ENCODE measurements at places on chromosomes 11 and 22. TPM values are rescaled to one million over a fixed set of nuclear protein-coding genes. Genes with fewer than 3 reads are reported as not detected.

Gene RAB3IL1
- 1.4 TPM for total RNA-seq

Gene UCP2
- total RNA-seq, result not detected

Gene PRCP
- 31.8 TPM for total RNA-seq

Gene SLC22A8
- total RNA-seq, result not detected

Gene RGL4
- not detected for total RNA-seq

All from mammary epithelial cell (primary cell).